ENCODE measurements at places on chromosomes 6 and 20. TPM values are rescaled to one million over a fixed set of nuclear protein-coding genes. Genes with fewer than 3 reads are reported as not detected.

DNA sequence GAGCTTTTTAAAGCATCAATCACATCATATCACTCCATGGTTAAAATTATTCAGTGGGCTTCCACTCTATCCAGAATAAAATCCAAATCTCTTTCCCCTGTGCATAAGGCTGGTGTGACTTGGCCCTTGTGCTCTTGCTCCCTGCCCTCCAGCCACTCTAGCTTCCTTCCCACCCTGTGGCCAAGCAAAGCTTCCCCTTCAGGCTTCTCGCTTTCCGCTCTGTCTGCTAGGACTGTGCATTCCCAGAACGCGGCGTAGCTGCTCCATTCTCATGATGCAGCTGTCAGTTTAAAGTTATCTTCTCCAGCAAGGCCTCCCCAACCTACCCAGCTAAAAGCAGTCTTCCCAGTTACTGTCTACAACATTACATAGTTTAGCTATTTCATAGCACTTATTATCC lies 19.4 kb upstream of the KCNK16 start:
- DNase-seq: no peak
- peaks cover 11% of the 10 kb centered on the region for H3K4me1 ChIP-seq
- no peaks in the 10 kb centered on the region for H3K36me3 ChIP-seq

DNA sequence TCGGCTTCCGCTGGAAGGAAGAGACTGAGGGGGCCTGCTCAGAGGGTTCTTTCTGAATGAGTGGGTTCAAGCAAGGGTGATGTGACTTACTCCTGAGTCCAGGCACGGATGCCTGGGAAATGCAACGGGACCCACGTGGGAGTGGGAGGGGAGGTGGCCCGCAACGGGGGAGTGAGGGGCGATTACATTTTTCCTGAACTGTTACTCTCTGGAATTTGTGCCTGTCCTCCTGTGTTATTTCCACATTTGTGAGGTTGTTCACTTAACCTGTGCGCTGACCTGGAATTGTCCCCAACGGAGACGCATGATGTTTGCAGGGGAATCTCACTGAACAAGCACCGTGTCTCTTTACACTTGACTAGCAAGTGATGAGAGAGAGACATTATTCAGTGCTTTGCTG lies 209.4 kb downstream of the CDH4 start:
- H3K27ac ChIP-seq: no peak overlapping the region
- no peaks in the 10 kb centered on the region for H3K27me3 ChIP-seq
- H3K4me1 ChIP-seq: no peaks in the 10 kb centered on the region
- H3K4me3 ChIP-seq: no peak overlapping the region
- no peak for DNase-seq
- no peaks in the 10 kb centered on the region for H3K36me3 ChIP-seq

GRCh38 chr20:46206992-46207549 lies 89.0 kb downstream of the CD40 start:
- peaks cover 44% of the 10 kb centered on the region for H3K4me1 ChIP-seq
- peak; percentile 55 for DNase-seq
- H3K27ac ChIP-seq: peak overlapping the region; percentile 36

- peak overlapping the region; percentile 10 for H3K27ac ChIP-seq
- H3K36me3 ChIP-seq: no peaks in the 10 kb centered on the region
- no peaks in the 10 kb centered on the region for H3K27me3 ChIP-seq
- H3K4me1 ChIP-seq: peaks cover 22% of the 10 kb centered on the region
- DNase-seq: peak; percentile 65
Measured at GRCh38 chr20:50569864-50570836, 60.0 kb downstream of the PTPN1 start.

DNA sequence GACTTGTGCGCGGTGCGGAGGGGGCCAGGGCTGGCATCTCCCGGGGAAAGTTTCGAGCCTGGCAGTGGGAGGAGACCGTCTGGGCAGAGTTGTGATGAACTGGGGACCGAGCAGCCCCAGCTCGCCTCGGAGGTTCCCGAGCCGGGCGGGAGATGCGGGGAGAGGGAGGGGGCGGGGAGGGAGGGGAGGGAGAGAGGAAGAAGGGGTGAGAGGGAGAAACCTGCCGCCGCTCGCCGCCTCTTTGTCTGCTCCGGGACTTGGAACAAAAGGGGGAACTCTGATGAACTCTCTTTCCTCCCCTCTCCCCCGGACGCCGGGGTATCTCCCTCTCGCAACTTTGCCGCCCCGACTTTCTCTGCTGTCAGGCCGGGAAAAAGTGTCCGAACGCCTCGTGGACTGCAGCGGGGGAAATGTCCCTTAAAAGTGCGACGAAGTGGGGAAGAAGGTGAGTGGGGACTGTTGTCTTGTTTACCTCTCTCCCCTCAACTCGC lies 72.7 kb downstream of the SOX4 start:
- H3K4me1 ChIP-seq: peaks cover 13% of the 10 kb centered on the region
- H3K27me3 ChIP-seq: no peaks in the 10 kb centered on the region
- peak overlapping the region; percentile 45 for H3K4me3 ChIP-seq

The NKAIN4 gene
- total RNA-seq: 4.7 TPM

- H3K4me1 ChIP-seq: peaks cover 20% of the 10 kb centered on the region
- H3K36me3 ChIP-seq: peaks cover 3% of the 10 kb centered on the region
- peak overlapping the region; percentile 88 for H3K4me3 ChIP-seq
- peak overlapping the region; percentile 83 for H3K27ac ChIP-seq
- DNase-seq: no peak
Measured at GRCh38 chr6:32974541-32975308, 6.3 kb downstream of the BRD2 start.

DNA sequence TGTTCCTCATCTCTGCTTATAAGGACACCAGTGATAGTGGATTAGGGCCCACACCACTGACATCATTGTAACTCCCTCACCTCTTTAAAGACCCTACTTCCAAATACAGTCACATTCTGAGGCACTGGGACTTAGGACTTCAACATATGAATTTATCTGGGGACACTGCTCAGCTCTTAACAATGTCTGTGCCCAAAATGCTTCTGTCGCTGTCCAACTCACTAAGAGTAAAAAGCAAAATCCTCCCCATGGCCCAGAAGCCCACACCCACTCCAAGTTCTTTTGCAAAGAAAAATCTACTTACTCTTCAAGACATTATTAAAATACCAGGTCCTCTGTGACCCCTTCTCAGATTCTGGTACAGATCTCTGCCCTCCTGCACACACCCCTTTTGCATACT lies 116.2 kb downstream of the TBC1D7 start:
- DNase-seq: no peak
- no peaks in the 10 kb centered on the region for H3K36me3 ChIP-seq
- H3K4me3 ChIP-seq: no peak overlapping the region
- no peaks in the 10 kb centered on the region for H3K27me3 ChIP-seq
- no peaks in the 10 kb centered on the region for H3K4me1 ChIP-seq

DNA sequence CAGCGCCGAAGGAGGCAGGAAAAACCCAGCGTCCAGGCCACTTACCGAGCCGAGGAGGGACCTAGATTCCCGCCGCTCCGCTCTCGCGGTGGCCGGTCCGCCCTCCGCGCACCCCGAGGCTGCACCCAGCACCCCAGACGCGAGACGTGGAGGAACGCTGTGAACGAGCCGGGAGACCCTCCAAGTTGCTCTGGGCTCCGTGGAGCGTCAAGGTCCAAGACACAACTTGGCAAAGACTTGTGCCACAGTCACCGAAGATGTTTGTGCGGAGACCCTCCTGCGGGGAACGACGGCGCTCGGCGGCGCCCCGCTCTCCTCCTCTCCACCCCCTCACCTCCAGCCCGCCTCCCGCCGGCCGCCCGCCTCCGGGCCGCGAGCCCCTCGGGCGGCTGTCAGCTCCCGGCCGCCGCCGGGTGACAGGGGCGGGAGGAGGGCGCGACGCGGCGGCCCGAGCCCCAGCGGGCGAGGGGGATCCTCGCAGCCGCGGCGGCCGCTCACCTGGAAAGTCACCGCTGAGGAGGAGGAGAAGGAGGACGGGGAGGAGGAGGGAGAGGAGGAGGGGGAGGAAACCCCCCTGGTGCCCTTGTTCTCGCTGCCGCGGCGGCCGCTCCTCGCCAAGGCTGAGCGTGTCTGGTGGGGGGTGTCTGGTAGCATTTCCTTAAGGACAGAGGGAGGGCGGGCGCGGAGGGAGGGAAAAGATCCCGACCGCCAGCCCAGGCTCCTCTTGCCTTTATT lies 637 bp upstream of the HIVEP2 start:
- H3K27ac ChIP-seq: peak overlapping the region; percentile 95
- no peaks in the 10 kb centered on the region for H3K27me3 ChIP-seq
- peak; percentile 31 for DNase-seq
- H3K36me3 ChIP-seq: no peaks in the 10 kb centered on the region
- peak overlapping the region; percentile 85 for H3K4me3 ChIP-seq
- peaks cover 14% of the 10 kb centered on the region for H3K4me1 ChIP-seq

DNA sequence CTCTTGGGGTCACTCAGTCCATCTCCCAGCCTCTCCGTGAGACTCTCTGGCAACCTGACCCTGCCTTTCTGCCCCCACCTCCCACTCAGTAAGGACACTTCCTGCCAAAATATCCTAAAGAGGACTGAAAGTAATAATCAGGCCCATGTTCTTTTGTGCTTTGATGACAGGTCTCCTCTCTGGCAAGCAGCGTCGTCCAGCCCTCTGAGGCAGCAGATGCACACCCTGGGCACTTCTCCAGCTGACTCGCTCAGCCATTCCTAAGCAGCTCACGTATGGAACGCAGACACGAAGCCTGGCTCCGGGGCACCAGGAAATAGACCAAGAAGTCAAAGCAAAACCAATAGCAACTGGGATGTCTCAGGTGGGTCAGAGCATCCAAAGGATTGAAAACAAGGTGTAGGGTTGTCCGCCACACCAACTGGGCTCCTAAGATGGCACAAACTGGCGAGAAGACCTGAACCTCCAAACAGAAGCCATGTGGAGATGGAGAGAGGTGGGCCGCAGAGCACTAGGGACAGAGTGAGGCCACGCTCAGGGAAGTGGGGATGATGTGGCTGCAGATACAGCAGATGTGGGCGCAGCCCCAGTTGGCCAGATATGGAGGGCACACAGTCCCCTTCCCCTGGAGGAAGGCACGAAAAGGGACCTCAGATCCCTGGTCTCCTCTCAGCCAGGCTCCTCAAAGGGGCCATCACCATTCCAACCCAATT lies 99.3 kb downstream of the PRND start:
- peaks cover 39% of the 10 kb centered on the region for H3K4me1 ChIP-seq
- no peaks in the 10 kb centered on the region for H3K36me3 ChIP-seq
- DNase-seq: peak; percentile 81
- H3K4me3 ChIP-seq: no peak overlapping the region
- H3K27ac ChIP-seq: peak overlapping the region; percentile 90

- no peaks in the 10 kb centered on the region for H3K36me3 ChIP-seq
- no peaks in the 10 kb centered on the region for H3K4me1 ChIP-seq
- H3K4me3 ChIP-seq: no peak overlapping the region
- no peak for DNase-seq
- no peak overlapping the region for H3K27ac ChIP-seq
- H3K27me3 ChIP-seq: no peaks in the 10 kb centered on the region
Measured at GRCh38 chr6:20696676-20697075, 162.4 kb downstream of the CDKAL1 start.

- no peak for DNase-seq
- H3K27ac ChIP-seq: no peak overlapping the region
- H3K27me3 ChIP-seq: no peaks in the 10 kb centered on the region
Measured at GRCh38 chr6:37851997-37852524, 32.5 kb downstream of the ZFAND3 start.

The SMIM13 gene
- total RNA-seq: 8.9 TPM

- peak overlapping the region; percentile 86 for H3K27ac ChIP-seq
- H3K36me3 ChIP-seq: no peaks in the 10 kb centered on the region
- no peaks in the 10 kb centered on the region for H3K27me3 ChIP-seq
Measured at GRCh38 chr20:25389401-25389857, 1.2 kb downstream of the ABHD12 start.

The UFL1 gene
- total RNA-seq: 23.4 TPM

GRCh38 chr6:14585689-14586088 lies 468.1 kb downstream of the CD83 start:
- no peak overlapping the region for H3K4me3 ChIP-seq
- DNase-seq: no peak
- H3K27ac ChIP-seq: no peak overlapping the region

The KIF13A gene
- total RNA-seq: 28.7 TPM

The GCNT2 gene
- 17.0 TPM for total RNA-seq

DNA sequence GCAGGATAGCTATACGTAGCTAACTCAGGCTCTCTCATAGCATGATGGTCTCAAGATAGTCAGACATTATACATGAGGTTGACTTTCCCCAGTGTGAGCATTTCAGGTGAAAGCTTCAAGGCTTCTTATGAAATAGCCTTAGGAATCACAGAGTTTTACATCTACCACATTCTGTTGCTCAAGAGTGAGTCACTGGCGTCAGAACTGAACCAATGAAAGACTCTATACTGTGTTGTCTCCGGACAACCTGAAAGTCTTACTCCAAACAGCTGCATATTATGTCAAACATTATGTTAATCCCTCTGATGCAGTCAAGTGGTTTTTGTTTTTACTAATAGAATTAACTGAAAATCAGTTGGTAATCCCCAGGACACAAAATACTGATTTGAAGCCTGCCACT lies 79.8 kb upstream of the TRDN start:
- no peak overlapping the region for H3K27ac ChIP-seq
- no peaks in the 10 kb centered on the region for H3K4me1 ChIP-seq
- no peak for DNase-seq

The CAGE1 gene
- 5.7 TPM for total RNA-seq

The SLC12A5 gene
- 5.5 TPM for total RNA-seq

The FOXQ1 gene
- total RNA-seq: 1.7 TPM

- H3K36me3 ChIP-seq: no peaks in the 10 kb centered on the region
- no peak overlapping the region for H3K4me3 ChIP-seq
- no peaks in the 10 kb centered on the region for H3K27me3 ChIP-seq
- peak overlapping the region; percentile 61 for H3K27ac ChIP-seq
Measured at GRCh38 chr6:36793296-36793912, 45.8 kb downstream of the CPNE5 start.

The CRYBG1 gene
- total RNA-seq: 7.8 TPM

The SESN1 gene
- total RNA-seq: 132 TPM

DNA sequence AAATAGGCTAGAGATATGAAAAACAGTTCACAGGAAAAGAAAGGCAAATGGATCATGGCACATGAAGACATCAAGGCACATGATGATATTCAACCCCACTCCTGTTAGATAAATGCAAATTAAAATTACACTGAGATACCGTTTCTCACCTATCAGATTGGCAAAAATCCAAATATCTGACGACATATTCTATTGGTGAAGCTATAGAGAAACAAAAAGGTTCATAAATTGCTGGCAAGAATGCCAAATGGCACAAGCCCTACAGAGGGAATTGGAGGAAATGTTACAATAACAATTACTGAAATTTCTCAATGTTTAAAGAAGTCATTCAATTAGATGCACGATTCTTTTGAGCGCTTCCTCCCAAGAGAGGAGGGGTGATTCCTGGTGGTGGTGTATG lies 45.3 kb upstream of the DSN1 start:
- no peak overlapping the region for H3K4me3 ChIP-seq
- no peak overlapping the region for H3K27ac ChIP-seq
- H3K4me1 ChIP-seq: peaks cover 45% of the 10 kb centered on the region
- H3K36me3 ChIP-seq: no peaks in the 10 kb centered on the region

DNA sequence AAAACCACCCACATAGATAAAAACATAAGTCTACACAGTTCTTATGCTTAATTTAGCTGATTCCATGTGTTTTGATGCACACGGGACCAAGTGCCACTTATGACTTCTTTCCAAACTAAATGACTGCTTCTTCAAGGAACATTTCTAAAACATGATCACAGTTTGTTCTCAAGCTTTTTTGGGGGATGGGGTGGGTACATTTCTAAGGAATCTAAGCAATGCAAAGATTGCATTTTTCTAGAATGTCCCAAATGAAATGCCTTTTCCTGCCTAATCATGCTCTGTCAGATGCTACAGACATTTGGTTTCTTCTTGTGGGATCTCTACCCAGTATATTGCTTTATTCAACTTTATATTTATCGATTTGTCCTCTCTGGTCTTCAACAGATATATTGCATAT lies 496.8 kb upstream of the JAG1 start:
- H3K36me3 ChIP-seq: no peaks in the 10 kb centered on the region
- no peaks in the 10 kb centered on the region for H3K4me1 ChIP-seq
- no peak overlapping the region for H3K4me3 ChIP-seq
- DNase-seq: no peak
- H3K27me3 ChIP-seq: no peaks in the 10 kb centered on the region

The SLC17A1 gene
- total RNA-seq: 1.0 TPM

The GABRR1 gene
- total RNA-seq: 3.0 TPM

The MPIG6B gene
- total RNA-seq: 0.74 TPM
